D341Med (cell line): ENCODE measurements at places on chromosomes 2 and 18.
A peak's percentile ranks its signal among the peaks of the same experiment; 100 is the strongest.

DNA sequence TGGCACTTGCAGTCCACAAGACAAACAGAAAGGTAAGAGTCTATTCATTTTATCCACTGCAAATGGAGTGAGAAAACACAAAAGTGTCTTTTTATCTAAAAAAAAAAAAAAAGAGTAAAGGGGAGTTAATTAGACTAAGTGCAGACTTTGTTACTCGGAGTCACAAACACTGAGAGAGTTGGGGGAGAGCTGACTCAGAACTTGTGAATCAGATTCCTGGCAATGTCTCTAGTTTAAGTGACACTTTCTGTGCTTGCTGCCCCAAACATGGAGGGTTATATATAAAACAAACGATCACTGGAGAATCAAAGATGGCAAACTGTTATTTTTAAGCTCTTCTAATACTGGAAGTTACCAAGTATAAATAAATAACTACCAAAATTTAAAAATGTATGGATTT is 505.8 kb upstream of the NRP2 start:
- DNase-seq, result no peak

DNA sequence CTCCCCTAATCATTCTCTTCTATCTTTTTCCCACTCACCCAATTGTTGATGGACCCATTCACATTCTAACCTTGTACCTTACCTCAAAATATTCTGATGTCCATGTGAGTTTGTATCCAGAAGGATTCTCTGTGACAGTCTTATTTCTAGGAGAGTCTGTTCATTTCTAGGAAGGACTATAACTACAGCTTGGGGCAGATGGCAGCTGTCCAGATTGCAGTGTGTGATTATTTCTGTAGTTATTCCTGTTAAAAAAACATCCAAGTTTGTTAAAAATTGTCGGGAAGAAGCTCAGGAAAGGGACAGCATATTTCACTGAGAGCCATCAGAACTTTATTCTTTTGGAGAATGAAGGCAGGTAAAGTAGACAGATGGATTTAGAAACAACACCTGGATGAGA is 142.6 kb downstream of the RAPGEF4 start:
- DNase-seq, result no peak

- DNase-seq, result no peak
Measured at GRCh38 chr2:235909358-235909757, 258.8 kb downstream of the GBX2 start.

GRCh38 chr2:10161961-10162441 is 39.5 kb downstream of the RRM2 start:
- no peak for DNase-seq

- DNase-seq, result no peak
Measured at GRCh38 chr2:79065201-79065600, 22.6 kb downstream of the REG1B start.

- DNase-seq, result no peak
Measured at GRCh38 chr2:111640480-111640879, 243.5 kb downstream of the ANAPC1 start.

GRCh38 chr2:24163601-24164000 is 11.3 kb upstream of the FAM228A start:
- DNase-seq, result no peak

- DNase-seq, result no peak
Measured at GRCh38 chr2:14774436-14774968, 142.0 kb downstream of the LRATD1 start.

GRCh38 chr2:159090514-159091201 is 122.2 kb downstream of the TANC1 start:
- no peak for DNase-seq

- no peak for DNase-seq
Measured at GRCh38 chr2:195559431-195559914, 97.6 kb upstream of the SLC39A10 start.

DNA sequence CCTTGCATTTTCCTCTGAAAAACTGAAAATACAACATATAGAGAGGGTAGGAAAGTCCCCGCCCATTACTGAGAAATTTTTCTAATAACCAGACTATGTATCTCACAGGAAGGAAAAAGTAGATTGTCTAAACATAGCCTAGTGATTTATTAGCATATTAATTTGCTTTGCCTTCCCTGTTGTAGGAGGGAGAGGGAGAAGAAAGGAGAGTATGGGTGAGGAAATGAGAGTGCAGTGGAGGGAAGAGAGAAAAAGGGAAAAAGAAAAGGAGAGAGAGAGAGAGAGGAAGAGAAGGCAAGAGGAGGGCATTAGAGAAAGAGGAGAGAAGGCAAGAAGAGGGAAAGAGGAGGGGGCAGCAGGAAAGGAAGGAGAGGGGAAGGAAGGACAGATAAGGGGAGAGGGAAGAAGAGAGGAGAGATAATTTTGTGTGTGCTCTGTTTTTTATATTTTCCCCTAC is 3.6 kb upstream of the KYNU start:
- no peak for DNase-seq

GRCh38 chr2:25297738-25298137 is 44.0 kb downstream of the DNMT3A start:
- DNase-seq, result no peak

DNA sequence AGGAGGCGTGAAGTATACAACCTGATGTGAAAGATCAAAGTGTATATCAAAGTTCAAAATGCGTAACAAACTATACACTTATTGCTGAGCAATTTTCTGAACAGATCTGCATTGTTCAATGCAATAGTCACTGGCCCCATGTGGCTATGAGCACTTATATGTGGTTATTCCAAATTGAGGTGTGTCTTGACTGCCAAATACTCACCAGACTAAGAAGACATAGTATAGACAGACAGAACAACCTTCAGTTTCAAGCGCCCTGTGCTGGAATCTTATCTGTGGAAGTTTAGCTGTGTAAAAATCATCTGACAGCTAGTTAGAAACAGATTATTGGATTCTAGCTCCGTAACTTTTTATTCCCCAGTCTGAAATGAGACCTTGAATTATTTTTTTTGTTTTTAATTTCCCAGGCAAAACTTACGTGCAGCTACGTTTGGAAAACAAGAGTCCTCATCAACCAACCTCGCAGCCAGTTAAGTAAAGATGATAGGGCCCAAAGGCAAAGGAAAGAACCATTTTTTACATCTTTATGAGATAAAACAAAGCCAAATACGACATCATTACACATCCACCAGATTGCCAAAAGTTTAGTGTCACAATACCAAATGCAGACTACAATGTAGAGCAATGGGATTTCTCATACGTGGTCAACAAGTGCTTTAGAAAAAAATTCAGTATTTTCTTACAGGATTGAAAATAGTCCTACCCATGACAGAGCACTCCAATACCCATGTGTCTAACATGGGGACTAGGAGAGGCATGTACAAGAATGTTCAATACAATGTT is 37.2 kb downstream of the MBOAT2 start:
- DNase-seq, result no peak

DNA sequence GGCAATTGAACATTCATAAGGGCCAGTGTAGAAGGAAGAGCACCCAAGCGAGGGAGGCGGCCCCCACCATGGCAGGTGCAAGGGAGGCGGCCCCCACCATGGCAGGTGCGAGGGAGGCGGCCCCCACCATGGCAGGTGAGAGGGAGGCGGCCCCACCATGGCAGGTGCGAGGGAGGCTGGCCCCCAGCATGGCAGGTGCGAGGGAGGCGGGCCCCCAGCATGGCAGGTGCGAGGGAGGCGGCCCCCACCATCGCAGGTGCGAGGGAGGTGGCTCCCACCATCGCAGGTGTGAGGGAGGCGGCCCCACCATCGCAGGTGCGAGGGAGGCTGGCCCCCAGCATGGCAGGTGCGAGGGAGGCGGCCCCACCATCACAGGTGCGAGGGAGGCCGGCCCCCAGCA is 24.7 kb upstream of the GPC1 start:
- DNase-seq, result no peak

DNA sequence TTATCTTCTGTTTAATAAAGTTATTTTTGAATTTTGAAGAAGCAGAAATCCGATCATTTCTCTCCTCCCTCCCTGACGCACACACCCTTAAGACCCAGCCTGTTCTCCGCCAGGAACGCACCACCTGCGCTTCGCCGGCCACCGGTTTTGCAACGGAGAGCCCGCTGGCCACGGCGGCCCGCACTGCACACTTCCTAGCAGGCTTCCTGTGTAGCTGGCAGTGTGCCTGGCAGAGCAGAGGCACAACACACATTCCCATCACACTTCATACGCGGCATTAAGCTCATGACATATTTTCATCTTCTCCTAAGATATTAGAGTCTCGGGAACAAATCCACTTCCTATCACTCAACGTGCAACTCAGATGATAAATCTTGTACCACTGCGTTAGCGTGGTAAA is 148.0 kb downstream of the HDAC4 start:
- no peak for DNase-seq

- no peak for DNase-seq
Measured at GRCh38 chr2:106065983-106066820, 127.9 kb downstream of the UXS1 start.

- DNase-seq, result no peak
Measured at GRCh38 chr2:205806143-205806905, 124.0 kb downstream of the NRP2 start.

GRCh38 chr2:24702800-24703199 is 90.4 kb downstream of the PTRHD1 start:
- no peak for DNase-seq

DNA sequence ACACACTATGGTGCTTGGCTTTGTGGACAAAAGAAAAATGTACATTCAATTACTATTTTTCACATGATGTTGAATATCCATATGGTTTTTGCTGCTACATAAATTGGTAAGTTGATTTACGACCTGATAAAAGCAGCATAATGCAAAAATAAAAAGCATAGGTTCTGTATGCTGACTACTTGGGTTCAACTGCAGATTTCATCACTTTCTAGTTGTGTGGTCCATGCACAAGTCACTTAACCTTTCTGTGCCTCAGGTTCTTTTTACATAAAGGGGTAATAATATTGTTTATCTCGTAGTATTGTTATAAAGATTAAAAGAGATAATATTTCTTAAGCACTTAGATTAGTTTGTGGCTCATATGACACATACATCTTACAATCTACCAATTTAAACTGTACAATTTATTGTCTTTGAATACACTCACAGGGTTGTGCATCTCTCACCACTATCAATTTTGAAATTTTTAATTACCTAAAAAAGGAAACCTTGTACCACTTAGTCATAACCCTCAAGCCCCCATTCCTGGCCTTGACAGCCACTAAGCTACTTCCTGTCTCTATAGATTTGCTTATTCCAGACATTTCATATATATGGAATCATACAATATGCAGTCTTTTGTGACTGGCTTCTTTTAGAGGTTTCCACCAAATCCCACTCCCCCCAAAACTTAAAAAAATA is 1443.9 kb downstream of the SUCLG1 start:
- no peak for DNase-seq

DNA sequence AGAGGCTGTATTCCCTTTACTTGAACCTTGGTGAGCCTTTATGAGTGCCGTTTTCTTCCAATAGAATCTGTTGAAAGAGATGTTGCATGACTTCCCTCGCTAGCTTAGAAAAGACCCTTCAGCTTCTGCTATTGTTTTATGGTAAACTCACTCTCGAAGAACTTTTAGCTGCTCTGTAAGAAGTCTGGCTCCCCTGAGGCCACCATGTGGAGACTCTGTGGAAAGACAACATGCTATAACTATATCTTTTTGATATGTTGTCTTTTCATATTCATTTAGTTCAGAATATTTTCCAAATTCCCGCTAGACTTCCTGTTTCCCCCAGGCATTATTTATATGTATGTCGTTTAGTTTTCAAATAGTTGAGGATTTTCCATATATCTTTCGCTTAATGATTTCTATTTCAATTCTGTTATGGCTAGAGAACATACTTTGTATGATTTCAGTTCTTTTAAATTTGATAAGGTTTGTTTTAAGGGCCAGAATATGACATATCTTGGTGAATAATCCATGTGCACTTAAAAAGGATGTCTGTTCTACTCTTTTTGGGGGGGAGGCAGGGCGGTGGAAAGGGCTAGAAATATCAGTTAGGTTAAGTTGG is 64.1 kb downstream of the PTPN4 start:
- DNase-seq, result peak; percentile 44

GRCh38 chr2:11422901-11423435 is 43.0 kb downstream of the E2F6 start:
- DNase-seq, result no peak

DNA sequence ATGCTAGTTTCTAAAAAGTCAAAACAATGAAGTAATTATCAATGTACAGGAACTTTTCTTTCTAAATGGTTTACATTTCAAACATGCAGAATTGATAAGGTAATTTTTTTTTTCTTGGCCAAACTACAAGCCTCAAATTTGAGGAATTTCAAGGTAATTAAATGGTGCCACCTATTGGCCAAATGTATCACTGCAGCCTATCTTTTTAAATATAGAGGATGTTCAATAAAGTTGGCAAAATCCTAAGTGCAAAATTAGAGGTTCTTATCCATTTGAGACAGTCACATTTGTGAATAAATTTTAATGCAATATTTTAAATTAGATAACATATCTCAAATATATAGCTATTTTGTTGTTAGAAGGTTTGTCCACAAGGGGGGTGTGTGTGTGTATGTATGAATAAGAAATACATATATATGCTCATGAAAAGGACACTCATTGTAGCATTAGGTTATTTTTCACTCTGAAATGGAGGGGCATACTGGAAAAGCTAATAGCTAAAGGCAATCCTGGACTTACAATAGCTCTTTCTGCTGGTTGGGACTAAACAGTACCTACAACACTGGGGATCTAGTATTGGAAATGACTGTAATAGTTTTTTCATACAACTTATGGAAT is 26.2 kb downstream of the MMADHC start:
- DNase-seq, result no peak

DNA sequence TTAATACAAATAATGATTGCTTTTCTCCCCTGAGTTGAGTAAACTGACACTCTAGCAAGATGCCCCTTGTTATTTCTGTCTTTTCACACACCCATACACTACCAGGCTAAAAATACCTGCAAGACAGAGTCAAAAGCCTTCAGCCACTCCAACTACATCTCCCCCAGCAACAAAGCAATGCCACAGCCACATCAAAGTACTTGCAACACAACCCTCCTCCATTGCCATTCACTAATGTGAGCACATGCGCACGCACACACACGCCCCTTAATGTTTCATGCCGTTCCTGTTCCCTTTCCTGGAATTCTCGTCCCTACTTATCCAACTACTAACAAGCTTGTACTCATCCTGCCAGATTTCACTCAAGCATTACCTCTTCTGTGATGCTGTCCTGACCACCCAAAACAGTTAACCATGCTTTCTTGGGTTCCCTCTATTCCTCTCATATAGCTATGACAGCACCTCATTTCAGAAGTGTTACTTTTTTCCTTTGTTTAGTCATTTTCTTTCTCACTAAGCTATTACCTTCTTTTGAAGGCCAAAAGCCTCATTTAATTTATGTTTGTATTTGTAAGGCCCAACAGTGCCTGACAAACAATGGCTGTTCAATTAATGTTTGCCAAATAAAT is 29.6 kb downstream of the SLC25A12 start:
- DNase-seq, result no peak

GRCh38 chr2:12549641-12550040 is 167.1 kb upstream of the TRIB2 start:
- no peak for DNase-seq

- no peak for DNase-seq
Measured at GRCh38 chr2:102357937-102358336, 2.3 kb downstream of the IL18R1 start.
